ENCODE measurements at places on chromosomes 5 and 9.

GRCh38 chr5:2130361-2130760 is 247.6 kb upstream of the IRX4 start:
- DNase-seq: no peak

GRCh38 chr9:117074342-117074662 is 340.6 kb downstream of the ASTN2 start:
- DNase-seq: no peak

DNA sequence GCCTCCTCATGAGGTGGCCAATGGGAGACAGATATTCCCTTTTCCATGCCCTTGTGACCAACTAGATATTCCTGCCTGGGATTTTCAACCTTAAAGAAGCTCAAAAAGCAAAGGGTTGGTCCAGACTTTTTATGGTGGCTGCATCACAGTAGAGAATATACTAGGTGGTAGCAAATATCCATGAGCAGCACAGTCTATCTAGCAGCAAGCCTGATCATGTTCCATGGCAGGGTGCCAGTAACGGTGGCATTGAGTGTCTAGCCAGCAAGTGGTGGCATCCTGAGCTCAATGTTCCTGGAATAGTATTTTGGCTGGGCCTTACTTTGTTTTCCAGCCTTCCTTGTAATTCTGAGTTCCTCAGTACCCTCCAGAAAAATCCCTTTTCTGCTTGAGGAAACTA is 25.8 kb downstream of the CDC25C start:
- no peak for DNase-seq

DNA sequence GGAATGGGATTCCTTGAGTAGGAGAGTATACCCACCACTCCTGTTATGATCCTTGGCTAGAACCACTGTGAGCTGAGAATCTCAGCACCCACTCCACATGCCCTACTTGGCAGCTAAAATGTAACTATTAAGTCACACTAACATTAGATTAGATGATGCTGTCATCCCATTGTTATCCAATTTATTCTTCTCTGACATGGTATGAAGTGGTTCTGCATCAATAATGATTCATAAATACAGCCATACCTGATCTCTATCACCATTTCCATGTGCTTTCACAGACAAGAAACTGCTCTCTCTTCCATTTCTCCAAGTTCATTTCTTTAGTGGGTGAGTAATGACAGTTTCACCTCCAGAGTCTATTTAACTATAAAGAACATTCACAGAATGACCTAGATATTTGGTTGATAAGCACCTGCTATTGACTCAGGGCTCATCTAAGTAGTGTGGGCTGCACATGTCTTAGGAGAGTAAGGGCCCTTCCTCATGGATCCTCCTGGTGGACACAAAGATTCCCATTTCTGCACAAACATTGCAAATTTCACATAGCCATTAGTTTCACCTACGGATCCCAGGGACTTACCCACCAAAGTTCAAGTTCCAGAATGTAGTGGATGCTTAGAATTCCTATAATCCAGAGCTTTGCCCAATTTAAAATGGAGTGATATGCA is 187.9 kb downstream of the EBF1 start:
- no peak for DNase-seq

GRCh38 chr9:124849801-124850200 is 3.5 kb upstream of the WDR38 start:
- DNase-seq: no peak
